ENCODE measurements at places on chromosomes 4 and X.

DNA sequence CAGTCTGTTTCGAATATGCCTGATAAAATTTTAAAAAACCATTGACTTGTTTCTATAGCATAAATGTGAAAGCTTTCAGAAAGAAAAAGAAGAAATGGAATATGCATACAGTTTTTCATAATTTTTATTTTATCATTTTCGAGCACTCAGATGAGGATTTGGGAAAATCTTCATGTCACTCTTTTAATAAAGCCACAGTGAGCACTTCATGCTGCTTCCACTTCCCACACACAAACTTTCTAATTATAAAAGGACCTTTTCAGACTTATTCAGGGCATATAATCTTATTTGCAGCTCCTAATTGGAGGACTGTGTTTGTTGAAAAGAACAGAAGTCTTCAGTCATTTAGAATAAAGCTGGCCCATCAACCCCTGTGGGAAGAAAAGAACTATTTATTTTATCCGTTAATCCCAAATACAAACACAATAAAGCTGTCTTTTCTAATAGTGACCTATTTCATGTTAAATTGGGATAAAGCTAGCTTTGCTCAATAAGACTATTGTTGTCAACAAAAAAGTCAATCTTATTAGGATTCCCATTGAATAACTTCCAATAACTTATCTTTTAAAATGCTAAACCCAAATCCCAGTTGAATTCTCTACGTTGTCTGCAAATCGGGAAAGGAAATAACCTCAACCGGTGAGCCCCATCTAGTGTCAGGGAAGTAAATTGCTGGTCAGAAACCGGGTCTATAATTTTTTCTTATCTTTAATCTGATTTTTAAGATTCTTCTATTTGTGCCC lies 211.5 kb downstream of the PDGFRA start:
- DNase-seq: no peak

GRCh38 chr4:1477045-1477840 lies 71.0 kb upstream of the NKX1-1 start:
- DNase-seq: peak; percentile 17

GRCh38 chr4:154506253-154506652 lies 14.7 kb upstream of the DCHS2 start:
- no peak for DNase-seq

DNA sequence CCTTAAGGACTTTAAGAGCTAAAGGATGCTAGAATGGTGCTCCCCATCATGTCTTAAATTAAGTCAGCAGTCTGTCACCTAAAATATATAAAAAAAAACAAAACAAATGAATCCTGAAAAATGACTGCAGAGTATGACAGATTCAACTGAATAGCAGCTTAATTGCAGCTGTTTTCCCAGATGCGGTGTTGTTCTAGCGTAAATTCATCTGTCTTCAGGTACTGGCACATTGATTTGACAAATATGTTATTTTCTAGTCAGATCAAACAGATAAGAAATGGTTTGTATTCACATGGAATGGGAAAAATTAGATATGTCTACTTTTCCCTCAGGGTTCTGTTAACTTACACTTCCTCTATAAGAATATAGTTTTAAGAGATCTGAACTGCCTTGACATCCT lies 211.7 kb downstream of the NAF1 start:
- DNase-seq: no peak

DNA sequence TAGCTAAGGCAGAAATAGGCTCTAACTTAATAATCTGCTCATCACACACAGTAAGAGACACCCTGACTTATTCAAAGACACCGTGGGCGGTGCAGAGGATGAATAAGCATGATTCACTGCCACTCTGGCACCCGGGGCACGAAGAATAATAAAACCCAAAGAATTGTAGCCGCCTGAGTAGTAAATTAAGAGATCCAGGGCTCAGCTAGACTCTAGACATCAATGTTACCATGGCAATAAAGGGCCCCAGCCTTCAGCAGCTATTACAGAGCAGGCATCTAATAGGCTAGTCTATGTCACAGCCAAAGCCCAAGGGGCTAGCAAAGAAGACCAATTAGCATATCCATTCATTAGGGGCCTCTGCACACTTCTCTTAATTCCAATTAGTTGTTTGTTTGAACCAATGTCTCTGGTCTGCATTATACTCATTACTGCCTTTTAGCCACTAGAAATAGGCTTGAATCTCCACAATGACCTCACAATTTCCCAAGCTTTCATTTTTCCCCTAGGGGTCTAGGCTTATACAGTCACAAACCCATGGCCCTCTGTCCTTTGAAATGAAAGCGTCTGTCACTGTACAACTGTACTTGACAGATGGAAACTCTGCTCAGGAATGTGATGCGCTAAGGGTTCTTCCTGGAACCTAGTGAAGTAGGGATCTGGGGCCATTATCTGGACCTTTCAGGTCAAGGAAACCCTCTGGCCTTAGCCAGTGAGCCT lies 3.0 kb upstream of the ATP1B4 start:
- no peak for DNase-seq

DNA sequence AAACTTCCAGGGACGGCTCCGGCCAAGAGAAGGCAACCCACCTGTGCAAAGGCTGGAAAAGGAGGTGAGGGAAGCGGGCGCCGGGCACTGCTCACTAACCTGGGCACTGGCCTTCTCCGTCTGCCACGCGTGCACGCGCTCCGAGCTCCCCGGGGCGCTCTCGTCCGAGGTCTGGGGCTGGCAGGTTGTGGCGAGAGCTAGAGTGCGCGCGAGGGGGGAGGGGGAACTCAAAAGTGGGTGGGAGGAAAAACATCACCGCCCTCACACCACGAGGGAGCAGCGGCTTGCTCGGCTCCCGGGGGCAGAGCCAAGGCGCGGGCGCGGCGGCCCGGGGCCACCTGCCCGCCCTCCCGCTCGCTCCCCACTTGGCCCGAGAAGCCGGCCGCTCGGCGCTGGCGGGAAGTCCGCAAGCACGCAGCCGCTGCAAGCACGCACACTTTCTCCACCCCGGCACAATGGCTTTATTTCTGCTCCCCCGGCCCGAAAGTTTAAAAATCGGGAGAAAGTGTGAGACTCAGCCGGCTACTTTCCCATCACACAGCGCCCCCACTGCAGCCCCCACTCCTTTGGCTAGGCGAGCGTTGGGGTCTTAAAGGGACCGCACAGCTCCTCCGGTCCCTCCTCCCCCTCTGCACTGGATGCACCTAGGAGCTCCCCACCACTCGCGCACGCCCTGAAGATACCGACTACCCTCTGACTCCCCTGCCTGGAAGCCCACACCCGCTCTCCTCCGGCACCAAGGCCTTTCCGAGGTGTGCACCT lies at the start of gene CHRDL1:
Gene CHRDL1 (minus strand): TSS at position 173 of the 762 bp plus-strand sequence. CDS start 3,636 bp downstream, outside the sequence.
- peak; percentile 11 for DNase-seq

DNA sequence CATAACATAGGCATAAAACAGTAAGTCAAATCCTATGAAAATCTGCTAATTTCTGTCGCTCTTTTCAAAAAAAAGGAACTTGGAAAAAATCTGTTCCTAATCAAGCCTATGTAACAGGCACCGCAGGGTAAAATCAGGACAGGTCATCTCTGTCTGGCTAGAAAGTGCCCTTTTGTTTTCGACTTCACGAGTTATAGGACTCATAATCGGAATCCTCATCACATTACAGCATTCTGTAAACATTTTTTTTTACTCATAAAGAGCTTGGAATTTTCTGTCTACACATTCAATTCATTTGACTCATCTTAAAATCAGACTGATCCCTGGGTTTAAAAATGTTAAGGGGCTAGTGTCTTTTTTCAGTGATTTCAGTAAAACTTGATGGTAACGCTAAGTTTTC lies 181.7 kb upstream of the TBC1D9 start:
- no peak for DNase-seq

DNA sequence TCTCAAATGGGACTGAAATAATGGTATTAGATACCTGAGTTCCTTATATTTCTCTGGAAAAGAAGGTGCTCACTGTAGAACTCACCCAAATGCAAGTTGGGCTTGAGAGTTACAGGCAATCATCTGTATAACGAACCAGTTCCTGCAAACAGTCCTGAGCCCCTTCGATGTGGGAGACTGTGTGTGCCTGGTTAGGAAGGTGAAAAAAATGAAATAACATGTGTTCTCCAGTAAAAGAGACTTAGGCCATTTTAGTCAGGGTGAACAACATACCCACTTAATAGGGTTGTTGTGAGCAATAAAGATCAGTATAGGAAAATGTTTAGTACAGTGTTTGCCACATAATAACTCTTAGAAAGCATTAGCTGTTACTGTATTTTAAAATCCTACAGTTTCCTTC lies 23.4 kb downstream of the STIM2 start:
- DNase-seq: no peak

DNA sequence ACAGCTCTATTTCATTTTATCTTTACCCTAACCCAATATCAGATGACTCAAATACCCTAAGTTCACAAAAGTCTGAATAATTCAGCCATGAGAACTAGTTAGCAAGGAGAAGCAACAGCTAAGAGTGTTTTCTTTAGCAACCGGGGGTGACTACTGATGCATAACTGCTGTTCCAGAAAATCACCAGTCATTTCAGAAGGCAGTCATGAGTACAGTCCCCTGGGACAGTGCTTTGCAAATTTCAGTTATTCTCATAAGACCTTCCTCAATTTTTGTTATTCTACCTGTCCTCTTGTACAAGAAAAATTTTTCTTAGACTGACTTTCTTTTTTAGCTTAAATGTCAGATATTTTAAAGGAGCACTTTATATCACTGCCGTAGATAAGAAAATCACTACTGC lies 16.4 kb downstream of the BANK1 start:
- no peak for DNase-seq

GRCh38 chr4:141560056-141560455 lies 76.3 kb upstream of the IL15 start:
- DNase-seq: no peak

GRCh38 chr4:184349283-184350039 lies 124.9 kb downstream of the IRF2 start:
- peak; percentile 54 for DNase-seq

DNA sequence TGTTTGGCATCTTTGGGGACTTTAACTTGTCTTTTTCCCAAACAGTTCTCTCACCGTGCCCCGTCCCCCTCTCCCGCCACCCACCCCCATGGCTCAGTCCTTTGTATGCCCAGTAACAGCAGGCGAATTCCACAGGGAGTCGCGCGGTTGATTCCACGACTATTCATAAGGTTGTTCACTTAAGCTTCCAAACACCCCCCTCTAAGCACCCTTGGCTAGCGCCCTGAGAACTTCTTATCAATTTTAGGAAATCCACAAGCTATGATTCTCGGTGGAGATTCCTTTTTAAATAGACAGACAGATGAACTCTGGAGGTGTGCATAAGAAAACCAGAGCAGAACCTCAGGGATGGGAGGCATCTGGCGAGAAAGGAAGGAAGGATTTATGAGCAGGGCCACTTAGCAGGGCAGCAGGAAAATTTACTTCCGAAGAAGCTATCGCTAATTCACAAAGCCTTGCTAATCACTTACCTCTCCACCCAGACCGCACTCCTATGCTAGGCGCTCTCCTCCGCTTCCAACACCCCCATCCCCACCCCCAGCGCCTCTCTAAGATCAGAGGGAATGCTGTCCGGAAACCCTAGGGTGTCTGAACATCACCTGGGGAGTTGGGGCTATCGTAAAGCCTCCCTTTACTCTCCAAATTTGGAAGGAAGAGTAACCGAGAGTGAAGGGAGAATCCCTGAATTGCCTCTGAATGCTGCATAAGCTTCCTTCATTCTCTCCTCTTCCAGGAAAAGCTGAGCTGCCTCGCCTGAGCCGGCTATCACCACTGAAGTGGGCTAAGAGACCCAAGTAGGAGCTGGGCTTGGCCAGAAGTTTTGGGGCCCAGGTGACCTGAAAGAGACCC lies 1.7 kb downstream of the UNC5C start:
- no peak for DNase-seq
